ENCODE measurements at places on chromosomes 2 and 18.
A peak's percentile ranks its signal among the peaks of the same experiment; 100 is the strongest.

- no peak for DNase-seq
Measured at GRCh38 chr18:23033056-23033455, 99.9 kb downstream of the RBBP8 start.

DNA sequence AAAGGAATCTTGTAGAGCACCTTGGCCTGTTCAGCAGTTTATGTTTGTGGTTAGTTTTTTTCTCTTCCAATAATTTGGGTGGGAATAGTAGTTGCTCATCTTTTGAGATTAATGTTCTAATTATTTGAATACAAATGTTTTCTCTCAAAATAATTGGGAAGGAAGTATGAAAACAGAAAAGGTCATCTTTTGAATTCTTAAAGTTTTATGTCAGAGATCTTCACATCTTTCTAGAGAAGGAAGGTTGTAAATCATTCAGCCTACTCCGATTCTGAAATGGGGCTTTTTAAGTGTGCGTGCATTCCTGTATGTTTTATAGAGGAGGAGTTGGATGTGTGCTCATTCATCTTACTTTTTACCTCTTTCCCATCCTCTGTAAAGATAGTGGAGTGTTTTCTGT is 29.0 kb downstream of the GRHL1 start:
- DNase-seq, result no peak

DNA sequence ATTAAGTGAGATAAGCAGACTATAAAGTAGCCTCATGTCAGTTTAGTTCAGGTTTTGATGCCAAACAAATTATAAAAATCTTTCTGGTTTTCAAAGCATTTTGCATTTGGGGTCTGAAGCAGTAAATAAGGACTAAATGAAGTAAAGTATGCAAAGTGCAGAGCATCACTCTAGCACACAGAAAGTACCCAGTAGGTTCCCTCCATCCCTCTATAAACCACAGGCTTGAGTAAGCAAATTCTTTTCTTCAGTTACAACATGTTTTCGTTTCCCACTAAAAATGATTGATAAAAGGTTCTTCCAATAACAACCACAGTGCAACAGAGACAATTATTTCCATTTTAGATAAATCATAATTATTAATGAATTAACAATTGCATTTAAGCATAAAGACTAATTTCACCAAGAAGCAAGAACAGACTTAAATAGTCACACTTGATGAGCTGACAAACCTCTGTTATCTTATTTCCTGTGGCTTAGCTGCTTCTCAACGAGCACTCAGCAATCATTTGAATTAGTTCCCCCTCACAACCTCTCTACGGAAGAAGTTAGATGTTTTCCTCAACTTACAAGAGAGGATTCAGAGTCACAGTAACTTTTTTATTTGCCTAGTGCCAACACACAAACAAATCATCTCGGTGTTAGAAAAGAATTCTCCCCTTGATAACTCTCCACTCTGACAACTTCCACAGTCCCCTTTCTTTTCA is 249.8 kb downstream of the NBAS start:
- DNase-seq, result no peak

GRCh38 chr2:218129458-218130135 is 3.8 kb downstream of the CXCR2 start:
- DNase-seq, result no peak

DNA sequence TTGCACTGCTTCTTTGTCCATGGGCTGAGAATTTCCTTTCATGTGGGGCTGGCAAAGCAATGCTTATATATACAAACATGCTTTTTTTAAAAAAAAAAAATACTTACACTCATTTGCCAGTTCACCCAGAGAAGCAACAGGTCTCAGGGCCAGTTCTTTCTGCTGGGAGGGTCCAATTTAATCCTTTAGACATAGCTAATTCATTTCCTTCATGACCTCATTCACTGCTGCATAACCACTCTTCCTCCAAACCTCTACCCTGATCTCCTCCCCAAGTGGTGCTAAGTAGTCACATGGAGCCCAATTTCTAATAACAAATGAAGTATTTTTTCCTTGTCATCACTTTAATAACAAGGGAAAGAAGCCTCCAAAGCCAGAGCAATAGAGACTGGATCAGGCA is 17.1 kb upstream of the TMEM178A start:
- DNase-seq, result no peak

GRCh38 chr2:21361957-21362486 is 238.3 kb downstream of the TDRD15 start:
- no peak for DNase-seq

DNA sequence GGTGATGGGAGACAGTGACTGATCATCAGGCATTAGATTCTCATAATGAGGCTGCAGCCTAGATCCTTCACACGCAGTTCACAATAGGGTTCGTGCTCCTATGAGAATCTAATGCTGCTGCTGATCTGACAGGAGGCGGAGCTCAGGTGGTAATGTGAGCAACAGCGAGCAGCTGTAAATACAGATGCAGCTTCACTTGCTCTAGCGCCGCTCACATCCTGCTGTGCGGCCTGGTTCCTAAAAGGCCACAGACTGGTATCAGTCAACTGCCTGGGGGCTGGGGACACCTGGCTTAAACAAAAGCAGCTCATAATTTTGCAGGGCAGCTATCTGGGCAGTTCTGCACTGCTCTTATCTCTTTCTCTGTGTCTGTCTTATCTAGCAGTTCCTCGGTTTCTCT is 20.4 kb upstream of the CD226 start:
- peak; percentile 56 for DNase-seq

- DNase-seq, result no peak
Measured at GRCh38 chr2:186443851-186444250, 42.2 kb upstream of the ZC3H15 start.

GRCh38 chr2:15389895-15390294 is 171.2 kb downstream of the NBAS start:
- no peak for DNase-seq

All from stimulated activated naive CD8-positive, alpha-beta T cell treated with anti-CD3 and anti-CD28 coated beads, Interleukin-15, amount 100 ng/mL, for 72 hours (primary cell).